ENCODE measurements at places on chromosomes 3 and 15. TPM values are rescaled to one million over a fixed set of nuclear protein-coding genes. Genes with fewer than 3 reads are reported as not detected.

DNA sequence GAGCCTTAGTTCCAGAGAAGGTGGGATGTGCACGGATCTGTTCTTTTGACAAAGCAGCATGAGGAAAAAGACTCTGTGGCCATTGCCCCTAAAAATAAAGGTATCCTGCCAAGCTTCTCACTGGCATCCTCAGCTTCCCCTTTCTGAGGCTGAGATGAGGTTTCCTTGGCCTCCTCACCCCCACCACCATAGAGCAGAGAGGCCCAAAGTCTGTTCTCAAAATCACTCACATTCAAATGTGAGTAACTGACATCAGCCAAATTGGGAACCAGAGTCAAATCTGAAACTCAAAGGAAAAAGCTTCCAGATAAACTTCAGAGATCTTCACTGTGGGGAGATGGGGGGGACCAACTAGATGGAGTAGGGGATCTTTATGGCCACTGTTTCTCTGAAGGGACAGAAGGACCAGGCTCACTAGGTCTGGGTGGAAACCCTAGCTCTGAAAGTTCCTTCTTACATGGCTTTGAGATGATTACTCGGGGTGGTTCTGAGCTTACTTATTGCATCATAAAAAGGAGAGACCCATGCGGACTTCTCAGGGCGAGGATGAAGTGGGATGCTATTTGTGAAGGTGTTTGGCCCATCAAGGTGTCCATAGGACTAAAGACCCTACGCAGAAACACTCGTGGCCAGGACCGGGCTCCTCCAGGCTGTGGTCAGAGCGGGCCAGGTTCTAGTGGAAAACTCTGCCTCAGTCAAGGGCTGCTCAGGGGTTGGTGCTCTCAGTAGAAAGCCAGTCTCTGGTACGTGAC is 61.5 kb upstream of the MEF2A start:
- no peak overlapping the region for H3K27ac ChIP-seq
- DNase-seq: no peak
- H3K4me3 ChIP-seq: no peak overlapping the region
- no peaks in the 10 kb centered on the region for H3K4me1 ChIP-seq

Gene ZSCAN2
- 6.7 TPM for total RNA-seq

GRCh38 chr15:29687204-29687815 is 135.0 kb downstream of the TJP1 start:
- H3K36me3 ChIP-seq: no peaks in the 10 kb centered on the region
- H3K27ac ChIP-seq: no peak overlapping the region
- H3K27me3 ChIP-seq: no peaks in the 10 kb centered on the region
- no peaks in the 10 kb centered on the region for H3K4me1 ChIP-seq
- no peak overlapping the region for H3K4me3 ChIP-seq
- DNase-seq: no peak

Gene FAM43A
- 19.4 TPM for total RNA-seq
